Right kidney (tissue), 9 donors: ENCODE measurements at places on chromosomes 12 and 14.

DNA sequence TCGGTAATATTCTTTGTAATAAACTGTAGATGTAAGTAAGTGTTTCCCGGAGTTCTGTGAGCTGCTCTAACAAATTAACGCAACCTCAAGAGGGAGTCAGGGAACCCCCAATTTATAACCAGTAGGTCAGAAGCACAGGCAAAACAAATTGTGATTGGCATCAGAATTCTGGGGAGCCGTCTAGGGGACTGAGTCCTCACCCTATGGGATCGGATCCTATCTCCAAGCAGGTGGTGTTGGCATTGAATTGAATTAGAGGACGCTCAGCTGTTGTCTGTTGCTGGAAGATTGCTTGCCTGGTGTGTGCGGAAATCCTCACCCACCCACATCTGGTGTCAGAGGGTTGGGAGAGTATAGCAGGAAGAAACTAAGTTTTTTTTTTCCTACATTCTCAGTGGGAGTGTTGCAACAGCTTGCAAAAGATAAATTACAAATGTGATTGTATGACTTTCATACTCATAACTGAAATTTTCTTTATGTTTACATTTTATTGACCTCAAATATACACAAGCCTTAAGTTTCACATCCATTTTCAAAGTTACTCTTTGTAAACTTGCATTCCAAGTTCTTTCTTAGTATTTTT lies 5.5 kb downstream of the TMEM52B start:
- no peak for DNase-seq

- DNase-seq, result no peak
These were observed 706.9 kb upstream of the TMEM132C start for GRCh38 chr12:127560041-127560478.

- DNase-seq, result no peak
These were observed 43.9 kb downstream of the GIT2 start for GRCh38 chr12:109952160-109952858.

- DNase-seq, result no peak
These were observed 76.3 kb upstream of the MAP1LC3B2 start for GRCh38 chr12:116482859-116483258.

DNA sequence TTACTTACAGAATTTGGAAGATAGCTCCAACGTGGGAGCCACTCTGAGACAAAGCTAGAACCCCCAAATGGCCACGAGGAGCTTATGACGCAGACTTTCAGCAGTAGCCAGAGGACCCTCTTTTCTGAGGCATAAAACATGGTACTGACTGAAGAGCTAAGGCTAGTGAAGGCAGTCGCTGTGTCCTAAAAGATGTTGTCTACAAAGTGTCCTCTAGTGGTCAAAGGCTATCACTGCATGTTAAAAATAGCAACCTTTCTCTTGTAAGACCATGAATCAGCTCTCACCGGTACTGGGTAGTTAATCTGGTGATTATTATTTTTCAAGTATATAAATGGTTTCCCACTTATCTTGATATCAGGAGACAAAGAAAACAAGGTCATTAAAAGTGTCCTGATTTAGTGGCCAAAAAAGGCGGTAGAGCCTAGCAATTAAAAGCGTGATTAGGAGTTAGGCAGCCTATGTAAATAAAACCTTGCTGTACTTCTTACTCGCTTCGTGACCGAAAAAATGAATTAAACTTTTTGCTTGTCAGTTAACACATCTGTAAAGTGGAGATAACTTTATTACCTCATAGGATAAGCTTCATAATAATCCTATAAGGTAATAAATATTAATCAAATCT lies 47.0 kb upstream of the LGR5 start:
- DNase-seq, result peak; percentile 23
